ENCODE measurements at places on chromosomes 11 and 22.

DNA sequence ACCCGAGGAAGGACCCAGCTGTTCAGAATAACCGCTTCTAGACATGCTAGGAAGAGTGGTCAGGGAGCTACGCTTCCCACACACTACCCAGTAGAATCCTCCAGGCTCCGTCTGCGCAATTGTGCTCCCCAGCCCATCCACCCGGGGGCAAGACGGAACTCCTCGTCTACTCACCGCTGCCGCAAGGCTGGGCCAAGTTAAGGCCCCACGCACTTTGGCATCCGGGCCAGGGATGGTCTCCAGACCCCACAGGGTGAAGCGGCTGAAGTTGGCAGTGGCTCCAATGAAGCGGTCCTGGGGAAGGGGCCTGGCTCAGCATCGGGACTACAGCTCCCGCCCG lies 757 bp downstream of the RNASEH2C start:
- DNase-seq = no peak

DNA sequence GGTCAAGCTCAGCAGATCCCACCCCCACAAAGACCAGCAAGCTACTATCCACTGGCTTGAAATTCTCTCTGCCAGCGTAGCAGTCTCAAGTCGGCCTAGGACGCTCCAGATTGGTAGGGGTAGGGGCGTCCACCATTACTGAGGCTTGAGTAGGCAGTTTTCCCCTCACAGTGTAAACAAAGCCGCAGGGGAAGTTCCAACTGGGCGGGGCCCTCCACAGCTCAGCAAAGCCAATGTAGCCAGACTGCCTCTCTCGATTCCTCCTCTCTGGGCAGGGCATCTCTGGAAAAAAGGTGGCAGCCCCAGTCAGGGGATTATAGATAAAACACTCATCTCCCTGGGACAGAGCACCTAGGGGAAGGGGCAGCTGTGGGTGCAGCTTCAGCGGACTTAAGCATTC lies 1064.9 kb upstream of the TENM4 start:
- DNase-seq = no peak

GRCh38 chr22:47495110-47495509 lies 732.7 kb downstream of the TBC1D22A start:
- no peak for DNase-seq

- no peak for DNase-seq
Observed at GRCh38 chr11:60528934-60529333, 13.7 kb downstream of the MS4A13 start.

DNA sequence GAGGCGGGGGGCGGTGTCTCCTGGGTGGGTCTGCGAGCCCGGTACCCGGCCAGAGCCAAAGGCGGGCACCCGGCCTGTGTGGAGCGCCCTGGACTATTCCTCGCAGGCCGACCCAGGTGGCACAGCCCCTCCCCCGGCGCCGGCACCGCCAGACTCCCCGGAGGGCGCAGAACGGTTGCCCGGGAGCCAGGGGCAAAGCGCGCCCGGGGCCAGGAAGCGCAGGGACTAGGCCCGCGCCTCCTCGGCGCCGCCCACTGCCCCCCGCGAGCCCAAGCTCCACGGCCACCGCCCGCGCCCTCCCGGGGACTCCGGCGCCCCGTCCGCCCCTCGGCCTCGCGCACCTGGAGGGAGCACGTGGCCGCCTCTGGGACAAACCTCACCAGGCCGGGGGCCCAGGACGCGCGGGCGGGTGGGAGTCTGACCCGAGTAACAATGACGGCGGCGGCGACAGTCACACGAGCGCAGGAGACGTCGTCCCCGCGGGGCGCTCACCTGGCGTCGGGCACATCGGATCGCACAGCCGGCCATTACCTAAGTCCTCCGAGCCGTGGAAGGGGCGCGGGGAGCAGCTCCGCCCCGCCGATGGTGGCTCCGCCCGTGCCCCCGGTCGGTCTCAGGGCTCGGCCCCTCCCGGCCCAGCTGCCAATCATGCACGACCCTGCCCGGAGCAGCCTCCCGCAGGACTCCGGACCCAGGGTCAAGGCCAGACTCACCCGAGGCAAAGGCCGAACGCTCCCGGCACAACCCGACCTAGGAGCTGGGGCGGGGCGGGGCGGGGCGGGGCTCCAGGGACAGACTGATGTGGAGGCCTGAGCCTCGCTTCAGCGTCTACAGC lies 7.4 kb downstream of the PLXNB2 start:
- DNase-seq = no peak

DNA sequence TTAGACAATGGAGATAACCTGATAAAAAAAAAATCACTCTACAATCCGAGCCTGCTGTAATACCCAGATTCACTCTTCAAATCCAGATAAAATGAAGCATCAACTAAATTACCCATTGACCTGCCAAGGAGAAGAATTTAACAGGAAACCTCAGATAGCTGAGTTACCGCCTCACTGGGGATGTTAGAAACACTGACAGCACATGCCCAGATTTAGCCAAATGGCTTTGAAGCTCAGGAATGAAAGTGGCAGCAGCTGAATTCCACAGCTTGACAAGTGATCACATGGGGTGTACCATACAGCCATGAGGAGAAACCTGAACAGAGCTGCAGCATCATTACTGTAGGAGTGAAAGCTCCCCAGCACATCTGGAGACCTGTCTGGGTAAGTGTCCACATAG lies 807.6 kb downstream of the DLG2 start:
- peak; percentile 13 for DNase-seq

DNA sequence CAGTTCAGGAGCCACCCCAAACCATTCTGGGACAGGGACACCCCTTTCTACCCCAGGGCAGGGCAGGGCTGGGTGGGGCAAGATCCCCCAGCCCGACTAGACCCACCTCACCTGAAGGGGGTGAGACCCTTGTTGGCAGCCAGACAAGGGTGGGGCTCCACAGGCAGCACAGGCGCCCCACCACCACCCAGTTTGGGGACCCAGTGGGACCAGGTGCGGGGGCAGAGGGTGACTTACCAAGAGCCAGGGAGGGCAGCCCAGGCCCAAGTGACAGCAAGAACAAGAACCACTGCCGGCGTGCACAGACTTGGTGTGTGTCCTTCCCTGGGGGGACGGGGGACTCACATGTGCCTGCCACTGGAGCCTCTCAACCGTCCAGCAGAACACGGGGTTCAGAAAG lies 2.2 kb downstream of the ADM2 start:
- no peak for DNase-seq

DNA sequence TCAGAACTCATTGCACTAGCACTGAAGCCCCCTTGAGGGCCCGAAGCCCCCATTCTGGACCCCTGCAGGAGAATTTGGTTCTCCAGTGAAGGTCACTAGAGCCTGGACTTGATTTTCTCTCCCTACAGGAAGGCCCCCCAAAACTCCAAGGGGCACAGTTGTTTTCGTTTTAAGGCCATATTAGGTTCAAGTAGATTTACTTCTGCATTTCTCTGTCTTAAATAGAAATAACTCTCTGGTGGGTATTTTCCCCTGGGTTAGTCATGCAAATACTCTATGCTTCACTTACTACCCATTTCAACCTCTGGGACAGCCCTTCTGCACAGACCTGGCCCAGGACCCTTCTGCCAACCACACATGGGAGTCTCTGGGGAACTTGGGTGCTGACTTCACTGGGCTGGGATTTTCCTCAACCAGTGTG lies 41.6 kb downstream of the WEE1 start:
- no peak for DNase-seq

DNA sequence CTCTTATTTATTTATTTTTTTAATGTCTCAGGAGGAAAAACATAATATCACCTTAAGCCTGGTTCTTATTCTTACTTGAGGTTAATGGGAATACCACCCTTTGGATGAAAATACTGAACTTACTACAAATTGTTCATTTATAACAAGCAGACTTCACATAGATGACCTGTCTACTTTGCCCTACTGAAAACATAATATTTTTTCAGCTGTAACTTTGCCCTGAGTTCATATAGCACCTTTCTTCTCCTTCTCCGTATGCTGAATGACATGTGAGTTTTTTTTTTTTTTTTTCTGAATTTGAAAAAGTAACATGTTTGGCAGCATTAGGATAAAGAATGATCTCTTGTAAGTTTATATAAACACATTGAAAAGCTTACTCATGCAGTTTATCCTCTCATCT lies 186.8 kb downstream of the TMEM135 start:
- no peak for DNase-seq

DNA sequence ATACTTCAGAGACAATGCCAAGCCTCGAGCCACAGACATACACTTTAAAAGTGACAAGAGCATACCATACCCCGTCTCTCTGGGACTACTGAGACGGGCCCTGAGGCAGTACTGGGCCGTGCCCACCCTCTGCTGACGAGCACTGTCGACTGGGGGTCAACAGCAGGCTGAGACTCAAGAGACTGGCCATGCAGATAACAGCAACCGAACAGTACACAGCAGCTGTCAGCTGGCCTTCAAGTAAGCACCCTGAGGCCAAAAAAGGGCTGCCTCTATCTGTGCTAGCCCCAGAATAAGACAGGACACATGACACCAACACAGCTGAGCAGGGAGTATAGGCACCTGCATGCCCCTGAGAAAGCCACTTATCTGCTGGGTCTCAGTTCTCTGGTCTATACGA lies 18.9 kb upstream of the TMEM121B start:
- DNase-seq = no peak

GRCh38 chr22:40560551-40560950 lies 76.0 kb downstream of the MRTFA start:
- peak; percentile 74 for DNase-seq

DNA sequence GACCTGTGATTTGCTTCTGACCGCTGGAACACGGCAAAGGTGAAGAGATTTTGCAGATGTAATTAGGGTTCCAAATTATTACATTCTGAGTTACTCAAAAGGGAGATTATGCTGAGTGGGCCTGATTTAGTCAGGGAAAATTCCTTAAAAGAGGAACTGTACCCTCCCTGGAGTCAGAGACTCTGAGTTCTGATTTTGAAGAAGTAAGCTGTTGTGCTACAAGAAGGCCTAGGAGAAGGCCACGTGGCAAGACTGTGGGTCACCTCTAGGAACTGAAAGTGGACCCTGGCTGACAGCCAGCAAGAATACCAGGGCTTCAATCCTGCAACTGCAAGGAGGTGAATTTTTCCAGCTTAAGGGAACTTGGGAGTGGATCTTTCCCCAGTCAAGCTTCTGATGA lies 45.3 kb downstream of the CHRDL2 start:
- DNase-seq = no peak

- DNase-seq = no peak
Observed at GRCh38 chr11:131428853-131429252, 58.4 kb downstream of the NTM start.

GRCh38 chr11:112836256-112836602 lies 125.0 kb upstream of the NCAM1 start:
- no peak for DNase-seq

DNA sequence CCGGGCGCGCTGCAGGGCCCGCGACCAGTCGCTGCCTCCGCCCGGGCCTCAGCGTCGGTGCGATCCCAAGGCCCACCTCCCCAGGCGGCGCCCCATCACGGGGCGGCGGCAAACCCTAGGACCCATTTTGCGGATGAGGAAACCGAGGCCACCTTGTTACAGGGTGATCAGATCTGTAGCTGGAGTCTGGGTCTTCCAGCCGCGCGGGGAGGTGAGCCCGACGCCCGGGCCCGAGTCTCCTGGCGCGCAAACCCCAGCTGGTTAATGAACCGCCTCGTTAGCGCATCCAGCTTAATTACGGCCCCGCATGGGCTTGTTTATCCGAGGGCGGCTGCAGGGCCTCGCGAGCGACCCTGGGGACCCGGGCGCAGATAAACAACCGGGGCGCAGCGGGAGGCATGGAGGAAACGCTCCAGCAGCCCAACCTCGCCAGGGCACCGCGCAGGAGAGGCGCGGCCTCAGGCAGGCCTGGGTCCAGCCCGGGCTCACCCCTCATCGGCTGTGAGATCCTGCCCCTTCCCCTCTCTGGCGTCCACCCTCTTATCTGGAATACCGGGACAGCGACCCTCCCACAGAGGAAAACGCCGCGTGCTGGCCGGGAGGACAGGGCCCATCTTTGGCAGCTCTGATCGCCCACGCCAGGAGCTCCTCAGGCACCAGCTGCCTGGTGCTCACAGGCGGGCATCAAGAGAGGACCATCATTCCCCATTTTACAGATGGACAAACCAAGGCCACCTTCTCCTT lies 14.7 kb downstream of the OTUB1 start:
- DNase-seq = no peak

- DNase-seq = peak; percentile 9
Observed at GRCh38 chr11:58027341-58027740, 3.4 kb upstream of the OR6Q1 start.

- DNase-seq = no peak
Observed at GRCh38 chr11:17521106-17521900, 22.9 kb downstream of the USH1C start.

- peak; percentile 98 for DNase-seq
Observed at GRCh38 chr11:12079726-12080556, 30.4 kb upstream of the MICAL2 start.

All from fibroblast of skin of abdomen (primary cell).